Stimulated activated CD4-positive, alpha-beta T cell treated with anti-CD3 and anti-CD28 coated beads, Interleukin-1b, Interleukin-23, amount 100 ng/mL, for 1 hour (primary cell): ENCODE measurements at places on chromosomes 12 and 14.

GRCh38 chr12:131100031-131100674 lies 146.4 kb downstream of the ADGRD1 start:
- no peak for DNase-seq

GRCh38 chr12:113108308-113108707 lies 27.3 kb downstream of the RASAL1 start:
- no peak for DNase-seq

DNA sequence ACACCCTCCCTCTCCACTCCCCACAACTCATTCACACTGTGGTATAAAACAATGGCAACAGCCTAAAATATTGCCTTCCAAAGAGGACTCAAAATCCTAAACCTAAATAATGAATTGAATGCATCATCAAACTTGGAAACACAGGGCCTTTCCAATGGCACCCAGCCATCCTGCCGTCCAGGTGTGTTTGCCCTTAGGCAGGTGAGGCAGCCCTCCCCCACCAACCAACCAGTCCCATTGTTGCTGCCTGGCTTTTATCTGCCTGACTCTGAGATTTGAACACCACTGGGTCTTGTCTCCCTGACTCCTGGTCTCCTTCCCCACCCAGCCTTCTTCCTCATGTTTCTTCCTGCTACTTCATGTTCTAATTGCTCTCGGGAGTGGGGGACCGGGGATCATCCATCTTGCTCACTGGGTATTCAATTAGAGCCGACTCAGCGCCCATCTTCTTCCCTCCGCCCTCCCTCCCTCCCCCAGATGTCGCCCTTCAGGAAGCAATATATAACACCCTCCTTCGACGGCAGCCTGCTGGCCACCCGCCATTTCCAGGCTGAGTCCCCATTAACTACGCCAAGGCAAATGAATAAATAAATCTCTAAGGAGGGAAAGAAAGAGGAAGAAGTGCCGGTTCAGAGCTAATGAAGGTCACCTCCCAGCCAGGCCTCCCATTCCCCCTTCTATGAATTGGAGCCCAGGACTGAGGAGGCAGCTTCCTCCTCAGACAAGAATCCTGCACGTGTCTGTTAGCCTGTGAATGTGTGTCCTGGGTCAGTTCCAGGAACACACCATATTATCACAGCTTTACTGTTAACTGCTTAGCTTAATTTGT lies 36.3 kb upstream of the NTF3 start:
- DNase-seq, result no peak

DNA sequence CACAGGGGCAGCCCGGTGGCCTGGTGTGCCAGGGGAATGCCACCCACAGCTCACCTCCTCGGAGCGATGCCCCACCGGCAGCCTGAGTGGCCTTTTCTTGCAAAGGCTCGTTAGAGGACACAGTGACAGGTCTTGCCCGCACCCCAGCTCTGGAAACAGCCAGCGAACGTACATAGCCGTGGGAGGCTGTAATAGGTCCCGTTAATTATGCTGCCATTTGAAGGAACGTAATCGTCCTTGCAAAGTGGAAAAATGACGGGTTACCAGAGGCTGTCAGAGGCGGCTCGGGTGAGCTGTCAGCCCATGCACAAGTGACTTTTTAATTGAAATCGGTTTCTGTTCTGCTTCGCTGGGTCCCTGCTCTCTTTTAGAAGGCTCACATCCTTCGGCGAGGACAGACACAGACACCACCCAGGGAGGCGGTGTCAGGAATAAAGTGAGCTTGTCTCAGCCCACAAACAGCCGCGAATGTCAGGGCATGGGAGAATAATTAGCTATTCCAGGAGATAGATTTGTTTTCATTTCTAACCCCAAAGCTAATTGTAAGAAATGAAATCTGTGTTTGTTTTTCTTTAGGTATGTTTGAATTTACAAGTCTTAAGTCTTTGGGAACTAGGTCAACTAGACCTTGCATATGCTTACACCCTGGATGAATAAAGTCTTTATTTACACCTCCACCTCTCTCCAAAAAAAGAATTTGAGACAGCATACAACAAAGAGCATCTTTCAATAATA lies 77.2 kb upstream of the RFLNA start:
- no peak for DNase-seq

- no peak for DNase-seq
These were observed 921 bp downstream of the DEPDC4 start for GRCh38 chr12:100265732-100266584.

- no peak for DNase-seq
These were observed 37.0 kb downstream of the BLTP3B start for GRCh38 chr12:100105661-100106060.

- DNase-seq, result no peak
These were observed 71.7 kb downstream of the TPH2 start for GRCh38 chr12:72010356-72010755.

- DNase-seq, result no peak
These were observed 23.5 kb upstream of the C12orf50 start for GRCh38 chr12:88052686-88053085.

GRCh38 chr12:46774322-46774633 lies 51.5 kb downstream of the SLC38A4 start:
- no peak for DNase-seq

DNA sequence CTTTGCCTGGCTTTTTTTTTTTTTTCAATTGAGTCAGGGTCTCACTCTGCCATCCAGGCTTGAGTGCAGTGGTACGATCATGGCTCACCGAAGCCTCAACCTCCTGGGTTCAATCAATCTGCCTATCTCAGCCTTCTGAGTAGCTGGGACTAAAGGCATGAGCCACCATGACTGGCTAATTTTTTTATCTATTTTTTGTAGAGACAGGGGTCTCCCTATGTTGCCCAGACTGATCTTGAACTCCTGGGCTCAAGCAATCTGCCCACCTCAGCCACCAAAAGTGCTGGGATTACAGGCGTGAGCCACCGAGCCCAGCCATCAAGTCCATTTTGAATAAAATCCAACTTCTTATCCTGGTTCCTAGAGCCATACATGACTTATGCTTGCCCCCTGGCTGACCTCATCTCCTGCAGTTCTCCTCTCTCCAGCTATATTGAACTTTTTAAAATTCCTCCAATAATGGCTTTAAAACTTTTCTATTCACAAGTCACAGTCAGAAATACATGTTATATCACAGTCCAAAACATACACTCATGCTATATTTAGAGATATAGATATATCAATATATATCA lies 10.4 kb upstream of the RND1 start:
- no peak for DNase-seq

DNA sequence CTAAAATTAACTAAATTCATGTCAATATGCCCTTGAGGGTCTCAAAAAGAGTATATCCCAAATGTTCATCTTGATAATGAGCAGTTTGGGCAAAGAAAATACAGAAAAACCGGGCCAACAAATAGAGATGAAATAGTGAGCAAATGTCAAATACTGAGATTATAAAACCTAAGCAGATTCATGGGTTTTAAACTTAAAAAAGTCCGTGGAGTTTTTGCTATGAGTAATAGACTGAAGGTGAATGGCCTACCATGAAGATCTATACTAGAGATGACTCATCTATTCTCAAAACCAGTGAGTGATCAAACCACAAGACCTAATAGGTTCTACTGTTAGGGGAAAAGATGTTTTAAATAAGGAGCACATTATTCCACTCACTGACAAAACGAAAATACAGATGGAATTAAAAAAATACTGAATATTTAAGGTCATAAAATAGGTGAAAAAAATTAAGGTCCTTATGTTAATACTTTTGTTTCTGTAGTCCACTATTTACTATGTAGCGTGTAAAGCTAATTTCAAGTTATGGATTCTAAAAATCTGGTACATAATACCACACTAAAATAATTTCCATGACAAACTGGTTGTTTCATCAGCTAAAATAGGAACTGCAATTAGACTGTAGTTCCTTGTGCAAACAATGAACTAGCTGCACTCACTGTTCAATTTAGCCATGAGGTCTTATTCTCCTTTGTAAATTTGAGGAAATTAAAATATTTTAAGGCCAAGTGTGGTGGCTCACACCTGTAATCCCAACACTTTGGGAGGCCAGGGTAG lies 5.0 kb downstream of the HNRNPC start:
- no peak for DNase-seq

DNA sequence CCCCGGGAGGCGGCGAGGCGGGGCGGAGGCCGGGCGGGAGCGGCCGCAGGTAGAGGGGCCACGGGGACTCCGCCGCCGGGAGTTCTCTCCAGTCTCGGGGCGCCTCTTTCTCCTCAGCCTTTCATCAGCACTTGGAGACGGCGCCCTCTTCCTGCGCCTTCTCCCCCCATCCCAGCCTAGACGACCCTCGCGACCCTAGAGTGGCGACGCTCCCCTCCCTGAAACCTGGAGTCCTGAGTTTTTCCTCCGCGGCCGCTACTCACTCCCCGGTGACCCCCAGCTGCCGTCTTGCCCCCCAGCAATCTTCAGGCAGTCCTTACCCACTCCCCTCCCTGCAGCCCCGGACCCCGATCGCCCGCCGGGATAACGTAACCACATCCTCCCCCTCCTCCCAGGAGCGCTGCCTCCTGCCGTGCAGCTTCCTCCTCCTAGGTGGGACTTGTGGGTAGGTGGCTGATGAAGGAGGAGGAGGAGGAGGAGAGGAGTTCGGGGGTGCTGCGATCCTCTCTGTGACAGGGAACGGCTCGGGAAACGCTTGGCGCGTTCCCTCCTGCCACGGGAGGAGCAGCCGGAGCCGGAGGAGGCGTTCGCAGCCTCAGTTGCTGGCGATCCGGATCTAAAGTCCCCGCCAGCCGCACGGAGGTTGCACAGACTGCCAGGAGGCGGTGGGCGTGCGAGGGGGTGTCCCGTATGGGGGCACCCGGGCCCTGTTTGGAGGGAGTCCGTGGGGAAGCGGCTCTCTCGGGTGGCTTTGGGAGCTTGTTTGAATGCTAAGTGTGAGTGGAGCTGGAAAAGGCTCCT lies 891 bp downstream of the PLEKHA5 start:
- no peak for DNase-seq

- no peak for DNase-seq
These were observed 16.3 kb upstream of the HIF1A start for GRCh38 chr14:61678975-61679374.

DNA sequence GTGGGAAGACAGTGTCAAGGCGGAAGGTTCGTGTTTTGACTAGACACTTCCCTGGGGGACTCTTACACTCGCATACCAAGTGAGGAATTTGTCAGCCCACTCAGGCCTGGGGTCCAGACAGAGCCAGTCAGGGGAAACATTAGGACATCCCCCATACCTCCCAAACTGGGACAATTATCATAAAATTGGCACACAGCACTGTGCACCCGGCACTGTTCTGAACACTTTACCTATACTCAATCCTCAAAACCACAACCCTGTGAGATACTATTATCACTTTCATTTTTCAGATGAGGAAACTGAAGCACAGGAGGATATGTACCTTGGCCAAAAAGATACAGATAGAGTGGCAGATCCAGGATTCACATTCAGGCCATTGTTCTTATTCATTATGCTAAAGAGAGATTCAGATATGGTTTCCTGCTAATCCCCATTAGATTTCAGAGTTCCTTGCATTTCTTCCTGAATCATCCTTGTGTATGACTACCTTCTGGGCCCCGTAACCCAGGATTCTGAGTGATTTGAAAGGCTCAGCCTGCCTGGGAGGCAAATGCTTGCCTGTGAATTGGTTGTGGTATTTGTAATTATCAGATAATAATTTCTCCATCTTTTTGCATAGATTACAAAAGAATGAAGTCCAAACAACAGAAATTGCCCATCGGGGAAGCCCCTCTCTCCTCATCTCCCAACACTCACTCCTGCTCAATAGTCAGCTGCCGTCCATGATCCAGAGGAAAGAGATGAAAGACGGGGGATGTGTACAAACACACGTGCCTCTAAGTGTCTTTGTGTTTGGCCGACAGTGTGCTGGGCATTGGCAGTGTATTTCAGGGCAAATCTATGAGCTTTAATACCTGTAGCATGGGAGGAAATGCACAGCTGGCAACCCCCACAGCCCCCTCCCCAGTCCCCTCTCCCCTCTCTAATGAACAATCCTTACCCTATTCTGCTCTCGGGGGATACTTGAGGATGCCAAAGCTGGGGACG lies 4.6 kb downstream of the TAC3 start:
- no peak for DNase-seq

- DNase-seq, result no peak
These were observed 142.8 kb downstream of the NUAK1 start for GRCh38 chr12:105995961-105996431.

DNA sequence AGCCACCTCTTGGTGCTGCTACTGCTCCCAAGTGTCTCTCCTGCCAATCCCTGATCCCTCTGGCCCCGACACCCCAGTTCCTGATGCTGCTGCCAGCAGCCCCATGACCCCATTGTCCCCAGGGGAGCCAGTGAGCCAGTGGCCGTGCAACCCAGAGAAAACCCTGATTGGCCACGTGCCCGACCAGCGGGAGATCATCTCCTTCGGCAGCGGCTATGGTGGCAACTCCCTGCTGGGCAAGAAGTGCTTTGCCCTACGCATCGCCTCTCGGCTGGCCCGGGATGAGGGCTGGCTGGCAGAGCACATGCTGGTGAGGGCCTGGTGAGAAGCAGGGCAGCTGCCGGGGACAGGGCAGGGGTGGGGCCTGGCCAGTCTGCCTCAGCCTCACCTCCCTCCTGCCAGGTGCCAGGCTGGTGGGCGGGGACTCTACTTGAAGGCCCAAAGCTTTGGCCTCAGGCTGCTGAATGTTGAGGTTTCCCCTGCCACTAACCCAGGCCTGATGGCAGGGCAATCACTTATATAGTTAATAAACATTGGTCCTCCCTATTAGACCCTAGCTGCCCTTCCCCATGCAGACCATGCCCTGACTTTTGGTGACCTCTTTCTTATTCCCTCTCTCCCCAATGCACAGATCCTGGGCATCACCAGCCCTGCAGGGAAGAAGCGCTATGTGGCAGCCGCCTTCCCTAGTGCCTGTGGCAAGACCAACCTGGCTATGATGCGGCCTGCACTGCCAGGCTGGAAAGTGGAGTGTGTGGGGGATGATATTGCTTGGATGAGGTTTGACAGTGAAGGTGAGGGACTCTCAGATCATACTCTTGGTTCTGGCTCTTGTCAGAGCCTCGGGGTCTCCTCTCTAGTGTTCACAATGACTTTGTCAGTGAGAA lies 5.1 kb downstream of the PCK2 start:
- no peak for DNase-seq

GRCh38 chr12:122999196-122999946 lies 18.9 kb downstream of the ARL6IP4 start:
- no peak for DNase-seq

DNA sequence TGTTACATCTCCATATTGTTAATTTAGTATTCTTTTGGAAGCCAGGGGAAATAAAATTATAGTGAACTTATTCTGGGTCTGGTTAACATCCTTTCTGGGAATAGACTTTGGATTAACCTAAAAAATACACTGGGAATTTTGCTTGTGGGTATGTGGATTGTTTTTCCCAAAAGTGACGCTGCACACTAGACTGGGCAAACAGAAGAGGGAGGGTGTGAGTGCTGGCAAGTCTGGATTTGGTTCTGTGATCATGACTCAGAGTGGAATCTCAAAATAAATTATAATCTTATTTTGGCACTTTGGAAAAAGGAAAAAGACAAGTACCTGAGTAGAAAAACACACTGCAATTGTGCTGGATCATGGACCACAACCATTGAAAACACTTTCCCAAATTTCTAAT lies 15.2 kb upstream of the LUM start:
- DNase-seq, result no peak

- DNase-seq, result no peak
These were observed 73.0 kb downstream of the DIO3 start for GRCh38 chr14:101634202-101634849.
